ENCODE measurements at places on chromosomes 7 and 10.

- peak; percentile 21 for DNase-seq
Observed at GRCh38 chr7:74429153-74429747, 24.5 kb upstream of the GTF2IRD1 start.

DNA sequence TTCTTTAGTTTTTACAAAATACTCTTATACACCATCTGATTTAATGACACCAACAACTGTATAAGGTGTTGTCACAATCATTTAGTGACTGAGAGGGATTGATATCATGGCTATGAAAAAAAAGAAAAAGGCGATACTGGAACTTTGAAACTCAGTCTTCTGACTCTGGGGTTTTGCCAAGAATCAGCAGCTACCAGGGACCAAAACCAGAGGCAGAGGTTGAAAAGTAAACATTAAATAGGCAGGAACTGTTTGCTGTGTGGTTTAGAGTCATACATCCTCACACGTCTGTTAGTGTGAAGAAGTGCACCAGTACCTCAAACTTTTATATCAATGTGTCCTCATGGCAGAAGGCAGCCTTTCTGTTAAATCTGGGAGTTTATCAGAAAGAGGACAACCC is 19.9 kb upstream of the GGCT start:
- no peak for DNase-seq

DNA sequence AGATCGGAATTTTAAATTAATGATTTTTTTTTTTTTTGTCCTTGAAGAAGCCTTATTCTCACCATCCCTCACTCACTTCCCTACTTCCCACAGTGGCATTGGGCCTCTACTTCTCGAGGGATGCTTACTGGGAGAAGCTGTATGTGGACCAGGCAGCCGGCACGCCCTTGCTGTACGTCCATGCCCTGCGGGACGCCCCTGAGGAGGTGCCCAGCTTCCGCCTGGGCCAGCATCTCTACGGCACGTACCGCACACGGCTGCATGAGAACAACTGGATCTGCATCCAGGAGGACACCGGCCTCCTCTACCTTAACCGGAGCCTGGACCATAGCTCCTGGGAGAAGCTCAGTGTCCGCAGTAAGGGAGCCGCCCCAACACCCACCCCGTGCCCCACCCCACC is 23.5 kb downstream of the RET start:
- DNase-seq = no peak

GRCh38 chr7:11300241-11300640 is 326.6 kb downstream of the PHF14 start:
- DNase-seq = no peak

GRCh38 chr7:139389091-139389490 is 29.4 kb downstream of the LUC7L2 start:
- no peak for DNase-seq

- no peak for DNase-seq
Observed at GRCh38 chr7:25239888-25240287, 11.6 kb upstream of the NPVF start.

GRCh38 chr7:135341049-135341448 is 107.4 kb downstream of the STRA8 start:
- DNase-seq = no peak

DNA sequence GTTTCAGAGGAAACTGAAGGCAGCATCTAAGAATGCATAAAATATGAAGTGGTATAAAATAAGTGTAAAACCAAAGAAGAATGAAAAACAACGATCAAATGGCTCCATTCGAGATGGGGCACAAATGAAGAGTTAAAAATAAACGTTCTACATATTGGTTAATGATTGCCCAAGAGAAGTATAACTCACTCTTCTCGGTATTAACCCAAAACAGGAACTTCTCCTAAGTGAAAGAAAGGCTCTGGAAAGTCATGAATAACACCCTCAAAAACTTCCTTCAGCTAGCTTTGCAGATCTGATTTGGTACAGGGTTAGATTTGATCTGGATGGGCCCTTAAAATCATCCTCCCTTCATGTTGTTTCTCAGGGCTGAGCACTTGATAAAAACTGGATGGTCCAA is 94.3 kb upstream of the ADO start:
- DNase-seq = no peak

- no peak for DNase-seq
Observed at GRCh38 chr10:76883596-76883995, 754.0 kb downstream of the KCNMA1 start.

DNA sequence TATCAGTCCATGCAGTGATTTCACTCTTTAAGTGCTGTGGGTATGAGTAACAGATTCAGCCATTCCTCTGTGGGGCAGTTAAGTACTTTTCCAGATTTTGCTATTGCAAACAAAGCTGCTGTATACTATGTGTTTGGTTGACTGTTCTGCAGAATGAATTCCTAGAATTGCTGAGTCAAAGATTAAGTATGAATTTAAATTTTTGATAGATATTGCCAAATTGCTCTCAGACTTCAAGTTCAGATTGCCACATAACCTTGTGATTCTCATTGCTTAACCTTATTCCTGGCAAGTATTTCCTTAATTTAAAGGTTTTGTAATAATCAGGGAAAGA is 21.6 kb upstream of the SAR1A start:
- DNase-seq = peak; percentile 82

- no peak for DNase-seq
Observed at GRCh38 chr10:121553511-121554264, 44.6 kb downstream of the FGFR2 start.

- no peak for DNase-seq
Observed at GRCh38 chr10:9060314-9060713, 1005.8 kb downstream of the GATA3 start.

GRCh38 chr10:121696854-121697253 is 98.6 kb upstream of the FGFR2 start:
- no peak for DNase-seq

DNA sequence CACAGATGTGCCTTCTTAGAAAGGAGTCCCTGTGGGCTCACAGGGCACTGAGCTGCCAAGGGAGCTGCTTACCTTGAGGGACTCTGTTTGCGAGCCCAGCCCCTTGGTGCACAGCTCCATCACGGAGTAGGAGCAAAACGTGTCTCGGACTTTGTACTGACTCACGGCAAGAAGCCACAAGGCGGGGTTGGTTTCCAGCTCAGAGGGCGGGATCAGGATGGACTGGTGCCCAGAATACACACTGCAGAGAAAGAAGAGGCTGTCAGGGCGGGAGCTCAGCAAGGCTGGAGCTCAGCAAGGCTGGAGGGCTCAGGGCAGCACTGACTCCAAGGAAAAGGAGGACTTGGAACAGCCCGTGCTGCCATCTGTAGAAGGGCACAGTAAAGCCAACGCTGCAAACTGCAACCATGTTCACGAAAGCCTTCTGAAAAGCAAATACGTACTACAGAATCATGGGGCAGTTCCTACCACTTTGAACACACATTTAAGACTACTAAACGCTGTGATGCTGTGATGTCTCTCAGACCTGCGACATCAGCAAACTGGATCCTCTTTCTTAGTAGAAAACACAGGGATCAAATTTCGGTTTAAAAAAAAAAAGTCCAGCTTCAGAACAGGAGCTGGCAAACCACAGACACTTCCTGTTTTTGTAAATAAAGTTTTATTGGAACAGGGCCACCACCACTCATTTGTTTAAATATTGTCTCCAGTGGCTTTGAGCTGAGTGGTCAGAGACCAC is 194.3 kb downstream of the ZMYND11 start:
- peak; percentile 88 for DNase-seq

DNA sequence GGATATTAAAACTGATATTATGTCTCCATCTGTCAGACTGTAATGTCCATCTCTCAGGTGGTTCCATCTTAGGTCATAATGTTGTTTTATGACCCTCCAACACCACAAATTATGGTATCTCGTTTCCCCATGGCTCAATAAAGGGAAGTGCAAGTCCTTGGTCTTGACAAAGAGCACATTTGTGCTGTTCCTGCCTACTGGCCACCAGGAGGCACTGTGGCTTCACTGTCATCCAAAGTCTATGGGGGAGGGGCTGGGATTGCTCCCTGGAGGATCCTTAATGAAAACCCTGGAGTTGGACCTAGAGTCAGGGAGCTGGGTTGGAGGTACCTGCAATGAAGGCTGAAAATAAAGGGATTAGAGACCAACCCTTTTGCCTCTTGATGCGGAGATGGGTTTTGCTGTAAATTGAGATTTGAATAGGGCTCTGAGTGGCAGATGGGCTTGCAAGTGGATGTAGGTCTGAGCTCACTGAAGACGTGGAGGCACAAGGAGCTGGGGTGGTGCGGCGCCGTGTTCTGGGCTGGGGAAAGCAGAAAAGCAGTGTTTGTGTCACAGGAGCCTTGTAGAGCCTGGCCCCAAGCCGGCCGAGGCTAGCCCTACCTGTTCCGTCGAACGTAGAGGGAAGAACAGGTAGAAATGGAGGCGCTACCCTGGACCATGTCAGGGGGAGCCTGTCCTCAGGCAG is 180.5 kb upstream of the PRSS58 start:
- no peak for DNase-seq

- no peak for DNase-seq
Observed at GRCh38 chr7:78099715-78100394, 301.3 kb downstream of the PHTF2 start.

DNA sequence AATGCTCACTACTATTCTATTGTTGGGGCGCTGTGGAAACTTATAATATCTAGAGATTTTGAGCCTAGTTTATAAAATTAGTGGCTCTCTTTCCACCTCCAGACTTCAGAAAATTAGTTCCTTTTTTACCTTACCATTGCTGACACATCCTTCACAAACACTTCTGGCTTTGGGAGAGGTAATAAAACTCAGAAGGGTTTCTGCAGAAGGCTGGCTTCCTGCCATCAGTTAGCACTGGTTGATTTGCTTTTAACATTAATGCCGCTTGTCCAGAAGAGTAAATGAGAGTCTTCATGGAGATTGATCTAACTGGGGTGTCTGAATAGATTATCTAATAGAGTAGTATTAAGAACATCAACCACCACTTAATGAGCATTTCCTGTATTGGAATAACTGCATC is 20.3 kb downstream of the ACSM6 start:
- DNase-seq = no peak

DNA sequence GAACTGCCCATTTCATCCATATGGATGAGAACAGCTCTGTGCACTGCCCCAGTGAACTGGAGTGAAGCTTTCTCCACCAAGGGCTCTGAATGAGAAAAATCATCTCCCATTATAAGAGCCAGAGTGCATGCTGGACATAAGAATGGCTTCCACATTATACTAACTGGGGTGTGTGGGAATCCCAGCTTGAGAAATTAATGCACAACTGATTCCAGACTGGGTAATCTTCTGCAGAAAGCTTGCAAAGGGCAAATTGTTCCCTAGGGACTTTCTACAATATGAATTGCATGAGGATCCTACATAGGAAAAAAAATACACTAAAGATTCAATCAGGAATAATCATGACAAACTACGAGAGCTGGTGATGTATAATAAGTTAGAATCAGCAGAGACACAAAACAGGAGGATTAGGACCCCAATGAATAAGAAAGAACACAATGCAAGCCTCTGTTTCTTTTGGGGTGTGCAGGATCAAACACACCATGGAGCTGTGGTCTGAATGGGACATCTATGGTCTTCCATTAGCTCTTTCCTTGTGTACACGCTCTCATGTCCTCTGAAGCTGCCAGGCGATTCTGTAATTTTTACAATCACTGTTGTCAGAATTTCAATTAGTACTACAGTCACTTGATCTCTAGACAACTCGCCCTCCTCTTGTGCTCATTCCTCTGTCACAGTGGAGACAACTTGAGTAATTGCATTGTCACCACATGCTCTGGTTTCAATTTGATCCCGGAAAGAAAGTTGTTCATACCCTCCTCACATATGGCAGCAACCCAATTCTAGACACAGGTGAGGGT is 1327.4 kb downstream of the GATA3 start:
- no peak for DNase-seq

- peak; percentile 29 for DNase-seq
Observed at GRCh38 chr7:121547544-121548092, 151.5 kb upstream of the FAM3C start.

DNA sequence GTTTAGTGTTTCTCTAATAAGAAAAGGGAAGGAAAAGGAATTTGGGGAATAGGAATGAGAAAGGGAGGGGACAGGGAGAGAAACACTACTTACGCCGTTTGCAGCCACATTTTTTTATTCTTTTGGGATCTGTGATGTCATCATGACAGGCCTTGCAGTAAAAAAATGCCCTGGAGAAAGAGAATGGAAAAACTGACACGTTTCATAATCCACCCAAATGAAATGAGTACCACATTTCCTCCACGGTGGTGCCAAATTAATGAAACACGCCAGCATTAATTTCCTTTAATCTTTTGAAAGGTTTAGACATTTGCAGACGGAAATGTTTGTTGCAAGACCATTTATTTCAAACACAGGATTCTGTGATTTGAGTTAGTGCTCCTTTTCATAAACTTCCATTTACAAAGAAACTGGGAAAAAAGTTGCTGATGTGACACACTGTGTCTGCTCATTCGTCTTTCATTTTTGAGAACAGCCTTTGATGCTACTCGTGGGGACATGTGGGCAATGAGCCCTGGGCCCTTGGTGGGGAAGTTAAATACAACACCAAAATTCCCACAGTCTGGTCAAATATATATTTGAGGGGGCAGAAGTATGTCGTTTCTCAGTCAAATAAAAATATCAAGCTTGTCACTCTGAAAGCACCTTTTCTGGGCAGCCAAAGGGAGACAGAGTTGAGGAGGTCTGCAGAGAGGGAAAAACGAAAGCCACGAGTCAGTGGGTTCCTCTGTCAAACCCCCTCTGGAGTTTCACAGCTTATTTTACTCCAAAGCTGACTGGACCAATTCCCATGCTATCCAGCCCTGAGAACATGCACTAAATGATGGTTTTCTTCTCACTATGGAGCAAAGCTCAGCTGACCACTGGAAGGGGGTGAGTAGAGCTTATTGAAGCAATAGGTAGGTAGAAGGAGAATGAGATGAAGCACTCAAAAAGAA is 625.5 kb downstream of the KCNMA1 start:
- DNase-seq = no peak

DNA sequence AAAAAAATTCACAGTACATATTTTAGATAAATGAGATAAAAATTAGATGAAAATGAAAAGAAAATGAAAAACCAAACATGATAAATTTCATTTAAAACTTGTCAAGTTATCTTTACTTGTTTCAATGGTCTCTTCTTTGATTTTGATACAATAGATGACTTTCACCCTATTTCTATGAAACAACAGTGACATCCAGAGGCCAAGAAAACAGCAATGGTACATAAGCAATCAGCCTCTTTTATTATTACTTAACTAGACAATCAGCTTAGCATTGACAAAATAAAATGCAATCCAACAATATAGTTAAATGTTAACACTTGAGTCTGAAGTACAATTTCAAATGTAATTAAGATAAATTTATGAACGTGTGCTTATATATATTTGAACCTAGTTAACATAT is 74.8 kb upstream of the GPR37 start:
- no peak for DNase-seq

DNA sequence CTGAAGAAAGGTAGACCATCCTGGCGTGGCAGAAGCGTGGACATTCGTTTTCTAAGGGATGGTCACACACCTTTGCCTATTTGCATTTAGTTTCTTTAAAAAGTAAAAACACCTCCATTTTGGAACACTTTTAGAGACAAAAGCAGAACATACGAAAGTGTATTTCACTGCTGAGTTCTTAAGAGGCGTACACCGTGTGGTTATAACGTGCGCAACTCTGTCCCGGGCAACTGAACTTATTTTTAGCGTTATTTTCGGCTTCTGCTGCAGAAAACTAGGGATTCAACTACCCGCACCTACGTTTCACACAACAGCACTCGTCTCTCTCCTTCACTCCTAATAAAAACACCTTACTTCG is 557 bp upstream of the LSM8 start:
- DNase-seq = no peak

Measured in AG04450 (cell line).